ENCODE measurements at places on chromosomes 4 and X. TPM values are rescaled to one million over a fixed set of nuclear protein-coding genes. Genes with fewer than 3 reads are reported as not detected.

The PDGFC gene
- total RNA-seq, result 22.4 TPM

GRCh38 chrX:14228611-14229010 is 198.9 kb upstream of the GEMIN8 start:
- H3K4me1 ChIP-seq, result no peaks in the 10 kb centered on the region
- no peak overlapping the region for H3K27ac ChIP-seq

- DNase-seq, result peak; percentile 39
- no peaks in the 10 kb centered on the region for H3K4me1 ChIP-seq
- no peak overlapping the region for H3K27ac ChIP-seq
- no peaks in the 10 kb centered on the region for H3K36me3 ChIP-seq
- no peaks in the 10 kb centered on the region for H3K27me3 ChIP-seq
- H3K4me3 ChIP-seq, result no peak overlapping the region
These were observed 345.1 kb upstream of the TACR3 start for GRCh38 chr4:104064646-104065577.

The SMIM31 gene
- total RNA-seq, result not detected
